Ovary (tissue), 10 donors: ENCODE measurements at places on chromosomes 6 and 20. TPM values are rescaled to one million over a fixed set of nuclear protein-coding genes. Genes with fewer than 3 reads are reported as not detected.

- peaks cover 24% of the 10 kb centered on the region for H3K4me1 ChIP-seq
- H3K36me3 ChIP-seq = no peaks in the 10 kb centered on the region
- H3K4me3 ChIP-seq = no peak overlapping the region
- no peaks in the 10 kb centered on the region for H3K27me3 ChIP-seq
Observed at GRCh38 chr6:154482858-154483257, 27.6 kb downstream of the CNKSR3 start.

DNA sequence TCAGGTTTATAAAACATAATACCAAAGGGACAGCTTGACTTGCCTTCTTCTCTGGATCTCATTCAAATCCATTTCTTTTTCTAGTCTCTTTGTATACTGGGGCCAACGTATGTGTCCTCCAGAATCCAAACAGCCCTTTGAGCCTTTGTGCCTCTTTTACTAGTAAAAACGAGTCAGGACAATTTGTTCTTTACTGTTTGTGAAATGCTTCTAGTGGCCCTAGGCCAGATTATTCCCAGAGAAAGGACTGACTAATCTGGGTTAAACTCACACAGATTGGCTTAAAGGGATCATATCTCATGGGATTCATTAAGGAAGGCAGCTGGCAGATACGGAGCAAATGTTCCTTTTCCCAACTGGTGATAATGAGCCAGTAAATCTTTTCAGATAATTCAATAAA, 32.1 kb upstream of the MANEA start:
- no peaks in the 10 kb centered on the region for H3K4me1 ChIP-seq
- H3K27me3 ChIP-seq = no peaks in the 10 kb centered on the region
- H3K4me3 ChIP-seq = no peak overlapping the region

GRCh38 chr20:14727485-14728150, 390.2 kb upstream of the FLRT3 start:
- no peak overlapping the region for H3K27ac ChIP-seq
- DNase-seq = no peak
- H3K4me3 ChIP-seq = no peak overlapping the region
- H3K4me1 ChIP-seq = peaks cover 1% of the 10 kb centered on the region
- no peaks in the 10 kb centered on the region for H3K27me3 ChIP-seq

GRCh38 chr20:22490287-22491193, 93.8 kb downstream of the FOXA2 start:
- no peaks in the 10 kb centered on the region for H3K27me3 ChIP-seq
- H3K4me3 ChIP-seq = no peak overlapping the region
- DNase-seq = no peak

PRRC2A gene
- total RNA-seq = 179 TPM

TAAR9 gene
- not detected for total RNA-seq

DCDC2 gene
- total RNA-seq = 6.5 TPM

WFDC12 gene
- not detected for total RNA-seq

DNA sequence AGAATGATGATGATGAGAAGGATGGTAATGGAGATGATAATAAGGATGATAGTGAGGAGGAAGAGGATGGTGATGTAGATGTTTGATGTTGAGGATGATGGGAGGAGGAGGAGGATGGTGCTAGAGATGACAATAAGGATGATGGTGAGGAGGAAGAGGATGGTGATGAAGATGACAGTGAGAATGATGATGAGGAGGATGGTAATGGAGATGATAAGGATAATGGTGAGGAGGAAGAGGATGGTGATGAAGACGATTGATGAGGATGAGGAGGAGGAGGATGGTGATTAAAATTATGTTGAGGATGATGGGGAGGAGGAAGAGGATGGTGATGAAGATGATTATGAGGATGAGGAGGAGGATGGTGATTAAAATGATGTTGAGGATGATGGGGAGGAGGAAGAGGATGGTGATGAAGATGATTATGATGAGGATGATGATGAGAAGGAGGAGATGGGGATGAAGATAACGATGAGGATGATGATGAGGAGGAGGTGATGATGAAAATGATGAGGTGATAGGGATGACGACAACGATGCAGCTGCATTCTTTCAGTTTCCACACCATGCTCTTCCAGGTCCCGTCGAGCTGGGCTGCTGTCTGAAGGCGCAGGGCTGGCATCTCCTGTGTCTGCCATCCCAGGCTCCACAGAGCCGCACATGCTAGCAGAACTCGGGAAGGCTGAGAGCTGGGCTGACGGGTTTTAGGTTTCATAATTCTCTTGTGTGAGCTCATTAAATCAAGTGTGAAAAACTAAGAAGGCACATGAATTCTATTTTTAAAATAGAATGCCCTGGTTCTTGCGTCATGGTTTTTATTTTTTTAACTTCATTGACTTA, 274.9 kb downstream of the SMOC2 start:
- H3K4me3 ChIP-seq = no peak overlapping the region
- H3K4me1 ChIP-seq = no peaks in the 10 kb centered on the region
- H3K27ac ChIP-seq = no peak overlapping the region
- no peaks in the 10 kb centered on the region for H3K36me3 ChIP-seq

COL9A1 gene
- total RNA-seq = not detected

RRAGD gene
- total RNA-seq = 7.9 TPM

GRCh38 chr6:33433001-33433543, 13.2 kb downstream of the SYNGAP1 start:
- no peak for DNase-seq
- no peak overlapping the region for H3K4me3 ChIP-seq
- H3K36me3 ChIP-seq = no peaks in the 10 kb centered on the region
- H3K27me3 ChIP-seq = no peaks in the 10 kb centered on the region

GRCh38 chr6:345747-346385, 45.7 kb upstream of the IRF4 start:
- DNase-seq = no peak
- no peaks in the 10 kb centered on the region for H3K36me3 ChIP-seq

DNA sequence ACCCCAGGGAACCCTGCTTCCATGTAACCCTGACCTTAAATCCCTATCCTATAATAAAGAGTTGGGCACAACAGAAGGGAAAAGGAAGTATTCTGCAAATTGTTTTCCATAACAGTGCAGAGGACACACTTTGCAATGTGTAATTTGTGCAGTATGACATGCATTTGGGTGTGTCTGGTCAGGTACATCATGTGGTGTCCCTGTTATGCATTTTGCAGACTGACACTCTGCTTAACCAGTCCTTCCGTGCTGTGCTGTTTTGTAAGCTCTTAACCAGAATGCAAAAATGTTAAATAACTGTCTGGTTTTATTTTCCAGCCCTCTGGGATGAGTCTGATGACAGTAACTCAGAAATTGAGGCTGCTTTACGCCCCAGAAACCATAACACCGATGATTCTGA, 57.0 kb upstream of the XRN2 start:
- no peaks in the 10 kb centered on the region for H3K4me1 ChIP-seq
- H3K4me3 ChIP-seq = no peak overlapping the region
- no peaks in the 10 kb centered on the region for H3K36me3 ChIP-seq
- DNase-seq = no peak
- no peak overlapping the region for H3K27ac ChIP-seq

DNA sequence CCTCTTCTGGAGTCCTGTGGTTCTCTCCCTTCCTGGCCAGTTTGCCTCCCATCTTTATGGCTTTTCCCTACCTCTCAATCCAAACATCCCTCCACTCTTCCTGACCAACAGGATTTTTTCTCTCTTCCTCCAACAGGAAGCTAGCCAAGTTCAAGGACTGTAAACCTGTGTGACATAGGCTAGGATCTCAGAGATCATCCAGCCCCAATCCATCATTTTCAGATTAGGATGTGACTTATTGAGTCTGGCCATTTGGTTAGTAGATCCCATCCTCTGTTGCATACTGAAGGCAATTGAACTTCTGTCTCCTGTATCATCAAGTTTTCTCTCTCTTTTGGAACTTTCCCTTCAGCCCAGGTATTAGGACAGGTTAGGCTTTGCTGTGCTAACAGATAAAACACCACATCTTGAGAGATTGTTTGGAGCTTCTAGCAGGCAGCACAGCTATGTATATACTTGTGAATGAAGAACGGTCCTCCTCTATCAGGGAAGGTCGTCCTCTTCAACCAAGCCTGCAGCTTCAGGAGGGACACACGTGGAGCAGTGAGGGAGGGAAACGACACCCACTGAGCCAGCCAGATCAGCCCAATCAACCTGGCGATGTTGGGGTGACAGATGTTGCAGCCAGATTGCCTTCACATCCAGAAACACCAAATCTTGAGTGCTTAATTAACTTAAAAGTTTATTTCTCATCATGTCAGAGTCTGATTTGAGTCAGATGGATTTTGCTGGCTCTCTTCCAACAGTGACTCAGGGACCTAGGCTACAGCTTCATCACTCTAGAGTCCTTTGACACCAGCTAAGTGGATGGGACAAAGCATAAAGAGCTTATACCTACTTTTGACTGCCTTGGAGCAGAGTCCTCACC, 106.8 kb downstream of the GJA10 start:
- no peaks in the 10 kb centered on the region for H3K27me3 ChIP-seq
- H3K27ac ChIP-seq = no peak overlapping the region

- H3K27me3 ChIP-seq = no peaks in the 10 kb centered on the region
- no peak overlapping the region for H3K27ac ChIP-seq
- H3K4me3 ChIP-seq = no peak overlapping the region
- DNase-seq = no peak
Observed at GRCh38 chr6:52498538-52499017, 78.3 kb downstream of the TRAM2 start.

DNA sequence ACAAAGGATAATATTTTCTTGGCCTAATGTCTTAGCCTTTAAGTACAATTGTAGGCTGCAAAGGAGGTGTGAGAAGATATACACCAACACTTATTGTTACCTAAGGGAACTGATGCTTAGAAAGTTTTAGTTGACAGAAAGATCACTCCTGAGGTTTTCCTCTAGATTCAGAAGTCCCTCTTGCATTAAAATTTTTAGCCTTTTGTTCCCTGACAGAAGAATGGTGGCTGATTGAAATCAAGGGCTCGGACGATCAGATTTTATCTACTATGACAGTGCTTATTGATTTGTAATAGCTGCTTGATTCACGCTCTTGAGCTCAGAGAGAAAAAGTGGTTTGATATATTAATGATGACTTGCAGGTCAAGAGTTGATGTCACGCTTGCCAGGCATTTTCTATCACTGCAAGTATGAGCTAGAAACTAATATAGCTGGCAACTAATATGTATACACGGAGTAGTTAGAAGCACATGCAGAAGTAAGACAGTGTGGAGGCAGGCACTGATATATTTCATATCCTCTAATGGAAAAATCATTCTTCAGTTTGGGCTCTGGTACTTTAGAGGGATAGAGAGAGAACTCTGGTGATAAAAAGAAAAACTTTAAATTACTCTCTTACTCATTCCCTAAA, 246.6 kb upstream of the ID4 start:
- H3K4me3 ChIP-seq = no peak overlapping the region
- DNase-seq = no peak
- no peaks in the 10 kb centered on the region for H3K27me3 ChIP-seq

- no peaks in the 10 kb centered on the region for H3K4me1 ChIP-seq
Observed at GRCh38 chr6:10248378-10248843, 166.5 kb downstream of the TFAP2A start.

CCM2L gene
- 9.5 TPM for total RNA-seq

CST2 gene
- not detected for total RNA-seq

TFAP2D gene
- total RNA-seq = not detected

DNA sequence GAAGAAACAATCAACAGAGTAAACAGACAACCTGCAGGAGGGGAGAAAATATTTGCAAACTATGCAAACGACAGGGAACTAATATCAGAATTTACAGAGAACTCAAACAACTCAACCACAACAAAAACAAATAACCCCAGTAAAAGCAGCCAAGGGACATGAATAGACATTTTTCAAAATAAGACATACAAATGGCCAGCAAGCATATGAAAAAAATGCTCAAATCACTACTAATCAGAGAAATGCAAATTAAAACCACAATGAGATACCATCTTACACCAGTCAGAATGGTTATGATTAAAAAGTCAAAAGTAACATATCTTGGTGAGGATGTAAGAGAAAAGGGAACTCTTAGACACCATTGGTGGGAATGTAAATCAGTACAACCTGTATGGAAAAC, 215.0 kb downstream of the THBS2 start:
- no peak overlapping the region for H3K27ac ChIP-seq
- H3K27me3 ChIP-seq = no peaks in the 10 kb centered on the region
- no peak for DNase-seq
- no peaks in the 10 kb centered on the region for H3K36me3 ChIP-seq
- no peak overlapping the region for H3K4me3 ChIP-seq

SLC25A27 gene
- total RNA-seq = 40.8 TPM

GRCh38 chr20:9440892-9441291, 73.5 kb upstream of the LAMP5 start:
- H3K27me3 ChIP-seq = no peaks in the 10 kb centered on the region
- no peak overlapping the region for H3K4me3 ChIP-seq

GRCh38 chr20:48284837-48285236, 499.6 kb upstream of the SULF2 start:
- no peak for DNase-seq
- H3K27me3 ChIP-seq = no peaks in the 10 kb centered on the region
- no peak overlapping the region for H3K4me3 ChIP-seq
- H3K27ac ChIP-seq = no peak overlapping the region
- no peaks in the 10 kb centered on the region for H3K36me3 ChIP-seq
- H3K4me1 ChIP-seq = peaks cover 11% of the 10 kb centered on the region

GRCh38 chr6:144845186-144845585, 560.1 kb downstream of the UTRN start:
- no peak overlapping the region for H3K4me3 ChIP-seq
- no peak overlapping the region for H3K27ac ChIP-seq
- H3K36me3 ChIP-seq = no peaks in the 10 kb centered on the region
- H3K4me1 ChIP-seq = no peaks in the 10 kb centered on the region
- H3K27me3 ChIP-seq = no peaks in the 10 kb centered on the region
- no peak for DNase-seq

MYBL2 gene
- not detected for total RNA-seq

DNA sequence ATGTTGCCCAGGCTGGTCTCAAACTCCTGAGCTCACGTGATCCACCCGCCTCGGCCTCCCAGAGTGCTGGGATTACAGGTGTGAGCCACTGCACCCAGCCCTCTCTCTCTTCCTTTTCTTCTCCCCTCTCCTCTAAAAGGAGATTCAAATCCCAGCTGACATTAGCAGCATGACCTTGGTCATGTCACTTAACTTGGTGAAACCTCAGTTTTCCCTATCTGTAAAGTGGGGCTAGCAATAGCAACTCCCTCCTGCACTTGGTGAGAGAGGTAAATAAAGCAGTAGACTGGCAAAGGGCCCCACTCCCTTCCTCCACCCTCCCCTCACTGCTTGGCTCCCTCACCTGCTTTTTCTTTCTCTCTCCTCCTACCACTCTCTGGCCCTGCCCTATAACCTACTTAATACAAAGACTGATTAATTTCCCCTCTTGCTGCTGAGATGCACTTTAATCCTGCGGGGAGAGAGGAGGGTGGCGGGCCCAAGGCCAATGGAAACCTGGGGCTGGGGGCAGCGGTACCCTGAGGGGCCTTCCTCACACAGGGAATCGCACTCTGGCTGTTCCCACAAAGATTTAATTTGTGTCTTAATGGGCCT, 54.2 kb upstream of the ZFAND3 start:
- no peak overlapping the region for H3K27ac ChIP-seq
- no peaks in the 10 kb centered on the region for H3K36me3 ChIP-seq
- H3K4me1 ChIP-seq = no peaks in the 10 kb centered on the region
- H3K4me3 ChIP-seq = no peak overlapping the region

PET117 gene
- total RNA-seq = 15.2 TPM

- H3K36me3 ChIP-seq = no peaks in the 10 kb centered on the region
- H3K4me3 ChIP-seq = no peak overlapping the region
- no peaks in the 10 kb centered on the region for H3K27me3 ChIP-seq
- no peaks in the 10 kb centered on the region for H3K4me1 ChIP-seq
Observed at GRCh38 chr20:8515810-8516435, 383.9 kb downstream of the PLCB1 start.
